T47D (cell line): ENCODE measurements at places on chromosomes 1 and 21.

DNA sequence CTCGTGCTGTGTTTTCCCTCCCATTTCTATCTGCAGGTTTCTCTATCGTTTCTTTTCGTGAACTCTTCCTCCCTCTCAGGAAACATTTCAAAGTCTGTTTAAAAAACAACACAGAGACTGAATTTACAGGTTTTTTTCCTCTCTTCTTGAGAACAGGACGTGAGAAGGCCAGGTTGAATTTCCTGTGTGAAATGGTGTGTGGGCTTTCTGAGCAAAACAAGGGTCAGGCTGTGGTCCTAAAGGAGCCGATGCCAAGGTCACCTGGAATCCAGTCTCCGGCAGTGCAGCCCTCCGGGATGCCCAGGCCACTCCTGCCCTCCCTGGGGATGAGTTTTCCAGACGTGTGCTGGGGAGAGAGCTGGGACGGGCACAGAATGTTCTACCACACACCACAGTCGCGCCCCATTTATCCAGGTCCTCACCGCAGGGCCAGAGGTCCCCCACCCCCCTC, 62.7 kb upstream of the RUNX3 start:
- no peak for DNase-seq

DNA sequence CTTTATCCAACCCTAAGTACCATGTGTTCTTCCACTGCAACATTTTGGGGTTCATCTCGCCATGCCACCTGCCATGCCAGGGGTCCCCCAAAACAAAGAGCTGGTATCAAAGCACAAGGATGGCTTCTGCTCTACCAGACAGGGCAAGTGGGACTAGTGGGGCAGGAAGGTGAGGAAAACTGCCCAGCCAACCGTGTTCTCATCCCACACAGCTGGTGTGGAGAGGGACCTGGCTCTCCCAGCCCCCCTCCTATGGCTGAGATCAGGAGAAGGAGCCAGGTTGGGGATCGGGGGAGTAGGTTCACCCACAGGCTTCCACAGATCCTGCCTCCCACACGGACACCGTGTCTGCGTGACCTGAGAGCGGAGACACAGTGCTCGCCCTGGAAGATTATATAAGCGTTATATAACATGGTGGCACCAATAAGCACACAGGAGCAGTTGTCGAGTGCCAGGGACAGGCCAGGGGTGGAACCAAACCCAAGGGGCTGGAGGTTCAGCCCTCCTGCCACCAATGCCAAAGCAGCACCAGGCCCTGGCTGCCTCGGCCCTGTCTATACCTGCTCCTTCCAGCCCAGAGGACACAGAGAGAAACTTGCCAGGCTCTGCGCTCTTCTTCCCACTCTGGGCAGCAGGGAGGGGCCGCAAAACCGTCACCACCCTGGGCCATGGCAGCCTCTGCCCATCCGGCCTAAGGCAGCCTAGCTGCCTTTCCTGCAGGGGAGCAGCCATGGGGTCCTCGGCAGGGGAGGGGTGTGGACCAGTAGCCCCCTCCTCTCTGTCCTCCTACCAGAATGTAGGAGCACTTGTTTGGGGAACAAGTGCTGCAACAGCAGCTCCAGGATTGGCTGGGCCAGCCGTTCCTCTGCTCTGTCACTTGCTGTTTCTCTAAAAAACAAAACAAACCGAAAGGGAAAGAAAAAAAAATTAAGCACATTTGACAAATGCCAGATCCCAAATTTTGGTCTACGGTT, 43.5 kb downstream of the CD34 start:
- peak; percentile 48 for DNase-seq

DNA sequence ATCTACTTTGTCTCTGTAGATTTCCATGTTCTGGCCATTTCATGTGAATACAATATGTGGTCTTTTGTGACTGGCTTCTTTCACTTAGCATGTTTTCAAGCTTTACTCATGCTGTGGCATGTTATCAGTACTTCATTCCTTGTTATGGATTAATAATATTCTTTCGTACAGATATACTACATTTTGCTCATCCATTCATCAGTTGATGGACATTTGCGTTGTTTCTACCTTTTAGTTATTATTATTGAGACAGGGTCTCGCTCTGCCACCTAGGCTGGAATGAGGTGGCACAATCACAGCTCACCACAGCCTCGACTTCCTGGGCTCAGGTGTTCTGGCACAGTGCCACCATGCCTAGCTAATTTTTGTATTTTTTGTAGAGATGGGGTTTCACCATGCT, 21.4 kb downstream of the SFPQ start:
- no peak for DNase-seq

GRCh38 chr1:25694167-25695007, 77.8 kb downstream of the MAN1C1 start:
- DNase-seq, result no peak

- DNase-seq, result no peak
These were observed 74.5 kb downstream of the ENAH start for GRCh38 chr1:225578251-225578977.

DNA sequence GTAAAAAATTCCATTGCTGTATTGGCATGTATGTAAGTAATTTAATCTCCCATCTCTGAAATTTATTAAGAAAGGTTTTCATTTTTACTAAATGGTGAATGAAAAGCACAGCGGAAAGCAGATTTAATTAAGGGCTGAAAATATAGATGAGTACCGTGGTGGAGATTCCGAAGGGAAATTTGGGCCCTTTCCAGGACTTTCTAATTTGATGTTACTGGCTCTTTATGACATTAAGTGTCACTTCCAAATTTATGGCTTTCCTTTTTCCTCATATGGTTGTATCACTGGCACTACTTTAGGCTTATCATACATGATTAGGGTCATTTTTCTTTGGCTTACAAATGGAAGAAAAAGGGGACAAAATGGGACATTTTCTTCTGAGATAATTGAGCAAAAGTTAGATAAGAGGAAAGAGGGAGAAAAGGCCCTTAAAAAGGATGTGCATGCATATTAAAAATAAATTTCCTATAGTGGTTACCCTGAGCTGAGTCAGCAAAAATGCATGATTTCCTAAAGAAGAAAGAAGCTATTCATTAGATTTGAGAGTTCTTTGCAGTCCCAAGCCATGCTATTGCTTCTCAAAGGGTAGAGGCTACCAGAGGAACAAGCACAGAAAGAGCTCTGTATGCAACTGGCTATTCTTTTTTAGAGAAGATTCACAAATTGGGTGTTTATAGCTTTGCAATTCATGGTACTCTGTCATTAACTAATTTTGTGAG, 74.9 kb upstream of the CNIH3 start:
- DNase-seq, result no peak

DNA sequence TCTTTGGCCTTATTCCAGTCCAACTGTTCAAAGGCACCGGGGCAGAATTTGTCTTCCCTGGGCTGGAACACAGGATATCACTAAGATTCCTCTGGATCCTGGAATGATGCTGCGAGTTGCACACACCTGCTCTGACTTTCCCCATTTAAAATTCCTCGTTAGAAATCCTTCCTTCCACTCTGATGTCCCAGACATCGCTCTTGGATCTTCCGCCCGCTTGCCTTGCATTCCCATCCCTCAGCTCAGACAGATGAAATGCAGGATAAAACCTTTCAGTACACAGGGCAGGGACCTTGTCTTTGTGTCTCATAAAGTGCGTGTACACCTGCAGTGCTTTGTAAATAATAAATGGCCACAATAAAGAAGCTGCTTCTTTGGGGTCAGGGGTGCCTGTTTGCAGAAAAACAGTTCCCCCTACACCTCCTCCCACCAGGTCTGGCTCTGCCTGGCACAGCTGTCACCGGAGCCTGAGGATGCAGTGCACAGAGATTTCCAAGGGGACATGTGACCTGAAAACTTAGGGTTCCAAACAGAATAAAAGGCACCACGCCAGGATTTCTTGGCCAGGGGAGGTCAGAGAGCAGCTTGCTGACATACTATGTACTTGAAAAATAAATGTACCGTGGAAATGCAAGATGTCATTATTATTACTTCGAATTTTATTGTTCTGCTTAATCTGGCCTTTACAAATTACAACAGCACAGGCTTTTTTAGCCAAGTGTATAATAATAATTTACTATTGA, 62.9 kb upstream of the SYT6 start:
- peak; percentile 75 for DNase-seq

GRCh38 chr1:19684677-19685076, 20.0 kb downstream of the HTR6 start:
- DNase-seq, result no peak

GRCh38 chr1:33424610-33425009, 6.3 kb downstream of the PHC2 start:
- DNase-seq, result no peak

DNA sequence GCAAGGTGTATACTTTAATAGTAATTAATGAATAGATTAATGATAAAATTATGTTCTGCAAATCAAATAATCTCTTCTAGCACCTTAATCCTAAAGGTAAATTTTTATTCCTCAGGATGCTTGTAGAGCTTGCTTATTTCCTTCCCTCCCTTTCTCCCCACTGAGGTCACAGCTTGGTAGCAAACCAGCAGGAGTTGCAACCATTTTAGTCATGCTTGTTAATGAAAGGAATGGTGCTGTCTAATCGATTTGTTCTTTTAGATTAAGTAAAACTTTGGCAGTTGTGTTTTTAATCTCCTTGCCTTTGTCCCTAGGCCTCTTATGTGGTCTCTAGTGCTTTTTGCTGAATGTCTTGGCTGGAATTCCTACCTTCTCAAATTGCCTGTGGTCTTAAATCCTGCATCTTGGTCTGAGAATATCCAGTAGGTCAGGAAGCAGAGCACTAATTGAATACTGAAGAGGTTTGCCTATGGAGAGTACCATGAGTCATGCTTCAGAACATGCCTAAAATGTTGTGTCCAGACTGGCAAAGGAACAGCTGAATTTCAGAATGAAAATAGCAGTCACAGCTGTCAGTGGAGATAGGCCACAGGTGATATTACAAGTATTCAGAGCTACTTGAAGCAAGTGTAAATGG, 36.3 kb upstream of the RWDD3 start:
- no peak for DNase-seq

GRCh38 chr1:26618561-26618960, 77.3 kb upstream of the ARID1A start:
- no peak for DNase-seq

GRCh38 chr1:117178756-117179155, 32.0 kb downstream of the VTCN1 start:
- no peak for DNase-seq

DNA sequence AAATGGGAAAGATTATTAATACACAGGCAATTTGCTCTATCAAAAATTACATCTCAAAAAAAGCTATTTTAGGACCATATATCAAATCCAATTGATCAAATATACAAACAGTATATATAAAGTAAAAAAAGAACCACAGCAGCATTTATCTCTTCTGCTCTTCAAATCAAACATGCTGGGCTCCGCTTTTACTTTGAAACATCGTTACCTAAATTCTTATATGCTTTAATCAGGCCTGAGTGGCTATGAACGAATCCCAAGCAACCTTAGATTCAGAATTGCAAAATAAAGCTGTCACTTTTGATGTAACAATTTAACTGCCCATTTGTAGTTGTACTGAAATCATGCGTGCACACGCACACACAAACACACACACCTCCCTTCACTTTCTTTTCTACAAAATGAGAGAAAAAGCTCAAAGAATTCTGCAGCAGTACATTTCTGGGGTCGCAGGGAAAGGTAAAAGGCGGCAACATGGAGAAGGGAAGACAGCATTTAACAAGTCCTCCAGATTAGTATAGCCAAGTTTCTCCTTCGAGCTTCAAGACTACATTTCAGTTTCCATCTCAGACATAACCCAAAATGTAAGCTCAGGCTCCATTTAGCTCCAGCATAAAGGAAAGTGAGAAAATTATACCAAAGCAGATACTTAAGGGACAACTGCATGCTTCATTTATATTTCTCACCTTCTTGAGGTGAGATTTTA, 92.2 kb upstream of the TTC39A start:
- no peak for DNase-seq

- no peak for DNase-seq
These were observed 17.1 kb downstream of the TSHB start for GRCh38 chr1:115046751-115047150.

DNA sequence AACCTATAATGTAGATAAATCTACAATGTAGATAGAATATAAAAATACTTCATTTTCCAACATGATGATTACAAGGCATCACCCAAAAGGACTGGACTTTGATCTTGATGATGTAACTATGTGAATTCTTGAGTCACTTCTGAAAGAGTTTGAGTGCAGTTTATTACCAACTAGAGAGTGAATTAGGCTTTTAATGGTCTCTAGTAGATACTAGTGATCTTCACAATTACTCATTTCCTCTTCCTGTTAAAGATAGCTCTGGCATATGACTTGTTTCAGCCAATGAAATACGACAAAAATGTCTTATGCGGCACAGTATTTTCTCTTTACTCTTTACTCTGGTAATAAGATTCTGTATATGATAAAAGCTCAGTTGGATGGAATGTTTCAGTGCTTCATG, 1588.1 kb upstream of the B3GALT2 start:
- no peak for DNase-seq

GRCh38 chr1:155893389-155894142, 17.6 kb downstream of the RIT1 start:
- DNase-seq, result peak; percentile 35

DNA sequence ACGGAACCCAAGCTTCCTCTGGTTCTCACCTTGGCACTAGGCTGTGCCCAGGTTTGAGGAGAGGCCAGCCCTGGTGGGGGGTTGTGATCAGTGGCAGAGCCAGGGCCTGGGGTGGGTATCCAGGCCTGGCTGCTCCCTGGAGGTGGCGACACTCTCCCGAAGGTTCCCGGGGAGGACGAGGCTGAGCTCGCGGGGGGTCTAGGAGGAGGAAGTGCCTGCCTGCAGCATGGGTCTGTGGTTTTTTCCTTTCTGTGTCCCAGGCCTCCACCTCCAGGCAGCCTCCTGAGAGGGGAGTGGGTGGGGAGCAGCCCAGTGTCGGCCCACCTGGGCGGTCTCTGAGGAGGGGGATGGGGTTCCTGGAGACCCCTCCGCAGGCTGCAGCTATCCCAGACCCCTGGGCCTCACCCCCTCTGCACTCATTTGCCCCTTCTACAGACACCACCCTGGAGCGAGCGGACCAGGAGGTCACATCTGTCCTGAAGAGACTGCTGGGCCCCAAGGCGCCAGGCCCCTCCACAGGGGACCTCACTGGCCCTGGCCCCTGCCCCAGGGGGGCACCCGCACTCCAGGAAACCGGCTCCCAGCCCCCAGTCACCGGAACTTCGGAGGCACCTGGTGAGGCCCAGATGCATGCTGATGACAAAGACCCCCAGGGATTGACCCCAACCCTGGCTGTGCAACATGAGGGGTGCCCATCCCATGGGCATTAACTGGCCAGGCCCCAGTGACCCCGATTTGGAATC, 44.3 kb downstream of the TRIM11 start:
- no peak for DNase-seq

DNA sequence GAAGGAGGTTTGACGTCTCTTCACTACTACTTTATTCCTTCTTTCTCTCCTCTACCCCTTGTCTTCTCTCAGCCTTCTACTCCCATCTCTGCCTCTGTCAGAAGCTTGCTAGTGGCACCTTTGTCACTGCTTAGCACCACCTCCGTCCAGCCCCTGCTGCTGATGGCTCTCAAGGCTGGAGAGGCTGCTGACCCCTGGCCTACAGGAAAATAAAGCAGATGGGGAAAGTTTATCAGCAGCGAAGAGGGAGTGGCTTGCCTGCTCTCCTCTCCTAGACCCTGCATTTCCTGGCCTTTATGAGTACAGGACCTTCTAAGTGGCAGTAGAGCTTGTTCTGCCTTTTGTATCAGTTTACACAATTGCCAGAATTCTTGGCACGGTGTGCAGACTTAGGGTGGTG, 27.0 kb downstream of the PROX1 start:
- no peak for DNase-seq
